ENCODE measurements at places on chromosomes 12 and 14.

DNA sequence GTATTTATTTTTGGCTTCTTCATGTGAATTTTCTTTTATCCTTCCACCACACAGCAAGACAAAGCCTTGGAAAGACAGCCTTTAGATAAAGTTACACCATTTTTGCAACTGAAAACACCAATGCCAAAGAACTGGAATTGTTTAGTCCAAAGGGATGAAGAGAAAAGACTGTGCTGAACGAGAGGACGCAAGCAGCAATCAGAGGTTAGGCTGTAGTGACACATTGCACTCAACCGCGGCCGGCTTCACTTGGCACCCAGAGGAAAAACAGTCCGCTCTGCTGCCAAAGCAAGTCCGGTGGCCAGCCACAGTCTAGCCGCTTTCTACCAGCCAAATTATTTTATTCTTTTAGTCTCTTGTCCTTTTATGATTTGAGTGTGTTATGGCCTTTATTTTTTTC lies 49.1 kb upstream of the KCNJ8 start:
- DNase-seq: no peak
- no peaks in the 10 kb centered on the region for H3K4me1 ChIP-seq
- peaks cover 10% of the 10 kb centered on the region for H3K27me3 ChIP-seq
- no peak overlapping the region for H3K4me3 ChIP-seq
- no peaks in the 10 kb centered on the region for H3K36me3 ChIP-seq

DNA sequence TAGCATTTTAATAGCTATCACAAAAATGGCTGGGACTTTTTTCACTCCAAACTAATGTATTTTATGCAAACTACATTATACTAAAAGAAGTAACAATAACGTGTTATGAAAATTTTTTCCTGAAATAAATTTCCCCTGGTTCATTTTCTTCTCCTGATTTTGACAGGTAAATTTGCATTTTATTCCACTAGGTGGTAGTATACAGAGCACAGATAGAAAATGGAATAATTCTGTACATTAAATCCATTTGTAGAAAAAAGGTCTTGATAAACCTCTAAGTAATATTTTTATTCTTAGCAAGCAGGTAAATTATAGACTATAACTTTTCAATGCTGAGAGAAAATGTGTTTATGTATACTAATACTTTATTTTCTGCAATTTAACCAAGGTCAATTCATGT lies 96.5 kb downstream of the BCAT1 start:
- H3K4me3 ChIP-seq: no peak overlapping the region
- no peak overlapping the region for H3K27ac ChIP-seq
- H3K36me3 ChIP-seq: no peaks in the 10 kb centered on the region
- H3K27me3 ChIP-seq: peaks cover 20% of the 10 kb centered on the region

- H3K27ac ChIP-seq: no peak overlapping the region
- no peak for DNase-seq
- H3K4me1 ChIP-seq: no peaks in the 10 kb centered on the region
- H3K27me3 ChIP-seq: no peaks in the 10 kb centered on the region
- H3K36me3 ChIP-seq: no peaks in the 10 kb centered on the region
These were observed 525.8 kb downstream of the FSCB start for GRCh38 chr14:43981135-43981768.

DNA sequence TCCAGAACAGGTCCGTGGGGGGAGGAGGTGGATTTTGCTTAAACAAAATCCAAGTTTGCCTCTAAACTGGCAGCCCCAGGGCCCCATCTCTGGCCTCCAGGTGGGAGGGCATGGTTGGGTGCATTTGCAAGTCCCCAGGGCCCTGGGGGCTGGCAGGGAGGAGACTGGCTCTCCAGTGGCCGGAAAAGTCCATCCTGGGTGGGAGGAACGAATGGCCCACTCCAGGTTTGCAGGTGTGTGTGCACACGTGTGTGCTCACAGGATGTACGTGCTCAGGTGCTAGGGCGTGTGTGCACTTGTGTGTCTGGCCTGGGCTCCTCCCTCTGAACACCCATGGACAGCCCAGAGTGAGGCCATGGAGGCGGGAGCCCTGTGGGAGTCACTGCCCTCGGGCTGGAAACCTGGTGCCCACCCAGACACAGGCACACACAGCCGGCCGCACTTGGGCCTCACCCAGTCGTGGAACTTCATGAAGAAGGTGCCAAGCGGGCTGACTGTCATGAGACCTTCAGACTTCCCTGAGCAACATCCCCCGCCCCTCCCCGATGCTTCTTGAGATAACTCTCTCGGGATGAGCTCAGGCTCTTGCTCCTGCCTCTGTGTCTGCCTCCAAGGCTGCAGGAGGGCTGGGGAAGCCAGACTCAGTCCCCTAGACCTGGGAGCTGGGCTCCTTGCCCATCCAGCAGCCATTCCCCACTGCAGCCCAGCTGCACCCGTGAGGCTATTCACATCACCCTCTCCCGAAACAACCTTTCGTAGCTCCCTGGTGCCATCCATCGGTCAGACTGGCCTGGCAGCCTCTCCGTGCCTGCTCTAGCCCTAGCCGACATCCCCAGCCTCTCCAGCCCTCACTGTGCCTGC lies 9.4 kb downstream of the AHNAK2 start:
- H3K27ac ChIP-seq: no peak overlapping the region
- no peak for DNase-seq
- H3K4me3 ChIP-seq: no peak overlapping the region
- peaks cover 16% of the 10 kb centered on the region for H3K27me3 ChIP-seq
- H3K36me3 ChIP-seq: no peaks in the 10 kb centered on the region

- no peak for DNase-seq
- H3K4me3 ChIP-seq: no peak overlapping the region
- no peak overlapping the region for H3K27ac ChIP-seq
- H3K27me3 ChIP-seq: peaks cover 12% of the 10 kb centered on the region
These were observed 79.2 kb upstream of the RBM19 start for GRCh38 chr12:114045349-114045748.

DNA sequence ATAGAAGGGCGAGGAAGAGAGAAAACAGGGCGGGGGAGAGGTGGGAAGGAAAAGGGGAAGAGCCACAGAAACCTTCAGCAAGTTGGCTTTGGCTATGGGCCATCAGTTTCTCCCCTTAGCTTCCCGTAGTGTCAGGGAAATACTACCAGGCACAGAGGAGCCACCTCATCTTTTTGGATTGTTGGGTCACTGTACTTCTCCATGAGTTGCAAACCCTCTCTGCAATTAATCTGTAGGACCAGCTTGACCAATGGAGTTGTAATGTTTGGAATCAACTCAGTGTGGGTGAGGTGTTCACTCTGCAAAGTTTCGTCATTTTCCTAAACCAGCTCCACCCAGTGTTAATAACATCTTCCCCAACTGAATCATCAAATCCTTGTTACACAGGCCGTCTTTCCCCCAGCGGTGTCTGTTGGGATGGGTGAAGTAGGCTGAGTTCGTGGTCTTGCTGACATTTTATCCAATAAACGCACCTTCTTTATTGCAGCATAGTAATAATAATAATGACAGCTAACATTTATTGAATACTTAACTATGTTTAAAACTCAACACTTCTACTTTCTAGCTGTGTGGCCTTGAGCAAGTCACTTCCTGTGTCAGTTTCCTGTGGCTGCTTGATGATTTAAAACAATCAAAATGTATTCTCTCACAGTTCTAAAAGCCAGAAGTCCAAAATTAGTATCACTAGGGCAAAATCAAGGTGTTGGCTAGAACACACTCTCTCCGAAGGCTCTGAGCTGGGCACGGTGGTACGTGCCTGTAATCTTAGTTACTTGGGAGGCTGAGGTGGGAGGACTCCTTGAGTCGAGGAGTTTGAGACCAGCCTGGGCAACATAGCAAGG lies 8.1 kb upstream of the GLTP start:
- peak; percentile 73 for DNase-seq
- H3K27ac ChIP-seq: peak overlapping the region; percentile 93
- H3K4me3 ChIP-seq: peak overlapping the region; percentile 39
- no peaks in the 10 kb centered on the region for H3K36me3 ChIP-seq
- peaks cover 35% of the 10 kb centered on the region for H3K4me1 ChIP-seq

DNA sequence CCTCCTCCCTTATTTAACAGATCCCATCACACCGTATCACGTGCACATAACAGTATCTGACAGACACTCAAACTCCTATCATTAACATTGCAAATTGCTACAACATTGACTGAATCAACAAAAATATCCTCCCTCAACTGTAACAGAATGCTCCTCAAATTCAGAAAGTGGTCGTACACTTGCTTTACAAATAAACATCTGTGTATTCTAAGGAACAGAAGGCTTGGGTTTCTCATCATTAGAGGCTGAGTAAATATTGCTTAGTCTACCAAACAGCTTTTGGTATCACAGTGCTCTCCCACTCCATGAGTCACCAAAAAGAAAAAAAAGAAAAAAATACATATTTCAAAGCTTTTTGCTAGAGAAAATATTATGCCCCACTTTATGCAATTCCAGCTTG lies 23.9 kb downstream of the FERMT2 start:
- H3K27ac ChIP-seq: no peak overlapping the region
- H3K4me3 ChIP-seq: no peak overlapping the region
- H3K4me1 ChIP-seq: no peaks in the 10 kb centered on the region
- no peaks in the 10 kb centered on the region for H3K36me3 ChIP-seq
- H3K27me3 ChIP-seq: no peaks in the 10 kb centered on the region

GRCh38 chr12:32159925-32160324 lies 53.3 kb downstream of the BICD1 start:
- no peak overlapping the region for H3K4me3 ChIP-seq
- DNase-seq: no peak
- no peak overlapping the region for H3K27ac ChIP-seq
- peaks cover 2% of the 10 kb centered on the region for H3K36me3 ChIP-seq
- H3K4me1 ChIP-seq: no peaks in the 10 kb centered on the region

DNA sequence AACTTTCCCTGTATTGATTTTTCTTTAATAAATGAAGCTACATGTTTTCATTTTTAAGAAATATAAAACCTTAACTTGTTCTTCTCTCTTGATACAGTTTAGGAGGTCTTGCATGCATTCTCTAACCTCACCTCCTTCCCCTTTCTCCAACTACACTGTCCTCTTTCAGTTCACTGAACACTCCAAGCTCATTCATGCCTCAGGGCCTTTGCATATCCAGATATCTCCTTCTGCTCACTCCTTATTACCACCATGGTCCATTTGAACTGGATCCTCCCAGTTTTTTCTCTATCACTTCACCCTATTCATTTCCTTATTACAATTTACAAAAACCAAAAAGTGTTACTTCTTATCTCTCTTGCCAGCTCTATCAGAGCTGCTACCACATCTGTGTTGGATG lies 242.9 kb upstream of the PLEKHG7 start:
- H3K36me3 ChIP-seq: peaks cover 1% of the 10 kb centered on the region
- no peaks in the 10 kb centered on the region for H3K27me3 ChIP-seq
- no peak overlapping the region for H3K4me3 ChIP-seq
- H3K27ac ChIP-seq: no peak overlapping the region

DNA sequence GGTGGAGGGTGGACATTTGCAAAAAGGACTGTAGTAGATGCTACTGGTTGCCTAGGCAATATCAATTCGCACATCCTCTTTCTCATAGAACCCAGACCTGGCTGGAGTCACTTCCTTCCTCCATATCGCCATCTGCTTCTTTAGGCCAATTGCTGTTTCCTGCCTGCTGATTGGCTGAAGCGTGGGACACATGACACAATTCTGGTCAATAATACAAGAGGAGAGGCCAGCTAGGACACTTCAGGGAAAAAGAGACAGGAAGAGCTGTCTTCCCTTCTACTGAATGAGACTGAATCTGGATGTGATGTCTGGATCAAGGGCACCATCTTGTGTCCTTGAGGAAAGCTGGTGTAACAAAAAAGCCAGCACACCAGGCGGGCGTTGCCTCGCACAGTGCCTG lies 53.8 kb downstream of the TRPV4 start:
- H3K4me1 ChIP-seq: peaks cover 4% of the 10 kb centered on the region
- H3K36me3 ChIP-seq: no peaks in the 10 kb centered on the region
- no peak for DNase-seq
- no peak overlapping the region for H3K4me3 ChIP-seq

DNA sequence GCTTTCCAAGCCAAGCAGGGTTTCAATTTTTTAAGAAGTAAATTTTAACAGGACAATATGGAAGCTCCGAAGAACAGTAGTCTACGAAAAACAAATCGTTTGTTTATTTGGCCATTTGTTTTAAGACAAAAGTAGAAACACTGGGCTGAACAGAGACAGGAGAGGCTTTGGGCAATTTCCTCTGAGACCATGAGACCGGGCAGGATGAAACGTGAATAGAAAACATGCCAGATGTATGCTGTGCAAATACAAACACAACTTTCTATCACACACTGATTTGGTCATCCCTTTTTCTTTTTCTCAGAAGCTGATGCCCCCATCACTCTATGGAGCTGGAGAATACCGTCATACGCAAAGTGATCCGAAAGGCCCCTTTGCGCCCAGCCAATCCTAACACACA lies 1111.1 kb downstream of the BCL11B start:
- peaks cover 65% of the 10 kb centered on the region for H3K4me1 ChIP-seq
- no peak for DNase-seq
- H3K27me3 ChIP-seq: no peaks in the 10 kb centered on the region
- H3K27ac ChIP-seq: no peak overlapping the region
- H3K36me3 ChIP-seq: peaks cover 4% of the 10 kb centered on the region

GRCh38 chr14:72559202-72559601 lies 334.7 kb downstream of the DPF3 start:
- H3K4me1 ChIP-seq: no peaks in the 10 kb centered on the region
- no peak overlapping the region for H3K4me3 ChIP-seq
- no peak overlapping the region for H3K27ac ChIP-seq
- H3K36me3 ChIP-seq: no peaks in the 10 kb centered on the region
- no peak for DNase-seq
- H3K27me3 ChIP-seq: no peaks in the 10 kb centered on the region

DNA sequence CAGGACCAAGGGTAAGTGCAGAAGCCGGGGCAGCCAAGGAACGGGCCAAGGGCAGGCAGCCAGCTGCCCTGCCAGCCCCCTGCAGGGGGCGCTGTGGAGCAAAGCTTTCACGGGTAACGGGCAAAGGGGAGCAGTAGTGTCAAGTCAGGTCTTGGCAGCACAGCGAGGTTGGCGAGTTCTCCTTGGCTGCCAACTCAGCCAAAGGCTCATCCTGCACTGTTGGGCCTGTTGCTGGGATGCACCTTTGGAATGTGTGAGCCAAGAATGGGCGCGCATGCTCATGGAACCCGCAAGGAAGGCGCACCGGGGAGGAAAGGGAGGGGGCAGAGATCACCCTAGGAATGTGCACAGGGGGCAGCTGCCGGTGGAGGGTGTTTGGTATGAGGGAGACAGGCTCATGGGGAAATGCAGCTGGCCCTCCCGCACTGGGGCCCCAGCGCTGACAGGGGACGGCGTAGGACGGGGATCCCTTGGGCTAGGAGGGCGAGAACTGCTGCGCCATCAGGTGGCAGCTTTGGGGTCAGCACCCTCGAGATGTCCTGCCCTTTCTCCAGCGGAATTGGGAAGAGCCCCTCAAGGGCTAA lies 138.0 kb downstream of the ASCL4 start:
- peaks cover 27% of the 10 kb centered on the region for H3K27me3 ChIP-seq
- peaks cover 2% of the 10 kb centered on the region for H3K4me1 ChIP-seq
- peak overlapping the region; percentile 70 for H3K4me3 ChIP-seq
- no peak overlapping the region for H3K27ac ChIP-seq
- H3K36me3 ChIP-seq: no peaks in the 10 kb centered on the region

GRCh38 chr12:132716356-132716755 lies 5.7 kb downstream of the PGAM5 start:
- DNase-seq: no peak
- peaks cover 38% of the 10 kb centered on the region for H3K36me3 ChIP-seq
- peaks cover 21% of the 10 kb centered on the region for H3K4me1 ChIP-seq
- H3K4me3 ChIP-seq: no peak overlapping the region
